ENCODE measurements at places on chromosomes 16 and 17.

DNA sequence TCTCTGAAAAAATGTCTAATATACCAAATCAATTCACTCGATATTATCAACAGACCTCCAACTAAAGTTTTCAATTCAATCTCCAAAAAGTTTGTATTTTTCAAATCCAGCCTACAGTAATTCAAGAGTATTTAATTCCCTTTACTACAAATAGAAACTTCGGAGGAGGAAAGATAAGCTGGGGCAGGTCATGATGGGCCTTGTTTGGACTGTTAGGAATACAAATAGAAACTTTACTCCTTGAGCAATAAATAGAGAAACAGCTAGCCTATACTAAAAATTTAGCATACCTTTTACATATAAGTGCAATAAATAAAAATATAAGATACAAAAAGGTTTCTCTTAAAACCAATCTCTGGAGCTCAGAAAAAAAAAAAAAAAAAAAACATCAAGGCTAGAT, 98.2 kb downstream of the NCOR1 start:
- no peak for DNase-seq

DNA sequence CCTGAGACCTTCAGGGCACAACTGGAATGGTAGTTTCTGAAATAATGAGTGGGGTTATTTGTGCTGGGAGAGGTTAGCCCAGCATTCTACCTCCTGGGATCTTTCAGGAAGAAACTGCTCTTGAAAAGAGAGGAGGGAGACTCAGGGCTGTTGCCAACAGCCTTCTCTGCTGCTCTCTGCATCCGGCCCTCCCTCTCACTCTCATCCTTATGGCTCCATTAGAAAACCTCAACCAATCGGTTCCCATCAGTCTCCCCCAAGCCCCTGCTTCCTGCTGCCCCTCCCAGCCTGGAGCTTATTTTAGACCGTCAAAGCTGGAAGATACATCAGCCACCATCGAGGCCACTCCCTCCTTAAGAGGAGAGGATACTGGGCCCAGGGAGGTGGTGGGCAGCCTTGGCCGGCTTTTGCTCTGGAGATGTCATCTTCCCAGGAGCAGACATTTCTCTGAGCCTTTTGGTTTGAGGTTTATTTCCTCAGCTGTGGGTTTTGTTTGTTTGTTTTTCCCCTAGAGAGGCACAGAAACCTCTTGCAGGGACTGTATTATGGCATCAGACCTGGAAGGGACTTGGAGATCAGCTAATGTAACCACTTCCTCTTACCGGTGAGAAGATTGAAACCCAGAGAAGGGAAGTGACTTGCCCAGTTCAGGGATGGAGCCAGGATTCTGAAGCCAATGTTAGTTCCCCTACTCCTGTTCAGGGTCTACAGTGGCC, 2.7 kb downstream of the MPRIP start:
- DNase-seq, result no peak

GRCh38 chr16:1890708-1891050, 18.7 kb upstream of the MEIOB start:
- DNase-seq, result no peak

- DNase-seq, result no peak
Observed at GRCh38 chr17:73591296-73592078, 52.8 kb downstream of the SDK2 start.

- no peak for DNase-seq
Observed at GRCh38 chr17:9671559-9671958, 26.2 kb downstream of the USP43 start.

DNA sequence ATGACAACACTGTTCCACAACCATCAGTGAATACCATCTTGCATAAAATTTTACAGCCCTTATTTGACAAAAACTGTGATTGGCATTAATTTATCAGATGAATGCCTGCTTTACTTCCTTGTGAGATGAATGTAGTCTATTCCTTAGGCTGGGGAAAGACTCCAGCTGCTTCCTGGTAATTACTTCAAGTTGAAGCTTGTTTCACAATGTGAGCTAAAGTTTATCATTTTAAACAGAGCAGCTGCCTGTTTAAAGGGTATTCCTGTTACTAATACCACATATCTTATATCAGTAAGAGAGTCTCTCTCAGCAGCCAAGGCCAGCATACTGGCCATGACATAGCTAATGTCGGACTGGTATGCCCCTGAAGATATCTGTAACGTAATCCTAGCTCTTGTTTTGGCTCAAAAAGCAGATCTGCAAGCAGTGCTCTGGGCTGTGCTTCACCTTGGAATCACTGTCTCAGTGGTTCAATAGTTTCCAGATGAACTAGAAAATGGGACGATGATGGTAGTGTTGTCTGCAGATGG, 13.2 kb upstream of the ARL2BP start:
- no peak for DNase-seq

DNA sequence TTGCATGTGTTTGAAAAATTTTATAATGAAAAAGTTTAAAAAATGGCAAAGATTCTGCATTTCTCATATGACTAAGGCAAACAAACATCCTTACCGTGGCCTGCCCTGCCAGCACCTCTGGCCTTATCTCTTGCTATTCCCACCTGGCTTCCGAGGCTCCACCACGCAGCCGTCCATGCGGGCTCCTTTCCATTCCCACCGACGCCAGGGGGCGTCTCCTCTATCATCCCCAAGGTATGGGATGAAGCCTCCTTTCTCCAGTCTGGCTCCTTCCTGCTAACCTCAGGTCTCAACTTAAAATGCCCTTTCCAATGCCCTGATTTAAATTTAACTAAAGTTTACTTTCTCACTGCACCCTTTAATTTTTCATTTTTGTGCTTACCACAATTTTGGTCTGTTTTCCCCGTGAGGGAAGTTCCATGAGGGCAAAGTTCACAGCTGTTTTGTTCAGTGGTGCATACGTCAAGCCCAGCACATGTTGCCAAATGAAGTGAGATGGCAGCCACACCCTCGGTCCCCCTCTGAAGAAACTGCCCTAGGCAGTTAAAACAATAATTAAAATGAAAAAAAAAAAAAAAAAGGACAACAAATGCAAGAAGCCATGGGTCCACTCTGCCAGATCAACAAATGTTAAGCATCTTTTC, 13.3 kb upstream of the SDK2 start:
- no peak for DNase-seq

DNA sequence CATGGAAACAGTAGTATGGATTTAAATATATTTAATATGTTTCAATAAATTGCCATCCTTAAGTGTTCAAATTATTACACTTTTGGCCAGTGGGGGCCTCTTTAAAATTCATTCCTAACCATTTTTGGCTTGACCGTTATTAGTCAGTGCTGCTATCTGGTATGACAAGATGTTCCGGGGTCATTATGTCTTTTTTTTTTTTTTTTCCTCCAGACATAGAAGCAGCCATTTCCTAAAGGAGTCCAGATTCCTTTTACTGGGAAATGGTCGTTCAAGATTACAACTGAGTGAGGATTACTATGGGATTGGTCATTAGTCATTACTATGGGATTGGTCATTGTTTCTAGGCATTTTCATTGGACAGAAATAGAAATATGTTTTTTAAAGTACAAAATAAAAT, 53.4 kb downstream of the NF1 start:
- DNase-seq, result no peak

DNA sequence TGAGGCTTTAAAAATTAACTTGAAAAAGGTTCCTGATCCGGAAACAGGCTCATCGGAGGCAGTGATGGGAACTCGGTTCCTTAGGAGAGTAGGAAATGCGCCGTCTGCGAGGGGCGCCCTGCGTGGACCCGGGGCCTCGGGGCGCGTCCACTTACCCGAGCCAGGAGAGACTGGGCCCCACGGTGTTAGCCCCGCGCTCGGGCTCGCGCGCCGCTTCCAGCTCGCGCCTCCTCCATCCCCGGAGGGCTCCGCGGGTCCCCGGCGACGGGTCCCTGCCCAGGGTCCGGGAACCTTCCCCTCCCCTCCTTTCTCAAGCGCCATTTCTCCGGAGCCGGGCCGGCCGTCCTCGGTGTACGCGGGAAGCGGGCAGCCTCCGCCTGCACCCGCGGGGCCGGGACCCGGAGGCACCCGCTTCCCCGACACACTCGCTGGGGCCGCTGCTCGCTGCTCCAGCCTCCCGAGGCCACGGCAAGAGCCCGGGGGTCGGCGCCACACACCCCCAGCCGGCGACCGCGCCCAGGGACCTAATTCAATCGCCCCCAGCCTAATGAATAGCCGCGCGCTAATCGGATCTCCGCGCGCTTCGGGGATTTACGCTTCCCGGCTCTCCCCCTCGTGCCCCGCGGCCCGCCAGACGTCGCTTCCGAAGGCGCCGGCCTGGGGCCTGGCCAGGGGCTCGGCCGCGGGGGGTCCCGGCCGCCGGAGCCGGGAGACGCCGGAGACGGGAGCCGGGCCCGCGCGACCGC, 2.2 kb upstream of the BAHCC1 start:
- DNase-seq, result no peak
